ENCODE measurements at places on chromosomes 12 and 14.
A peak's percentile ranks its signal among the peaks of the same experiment; 100 is the strongest.

DNA sequence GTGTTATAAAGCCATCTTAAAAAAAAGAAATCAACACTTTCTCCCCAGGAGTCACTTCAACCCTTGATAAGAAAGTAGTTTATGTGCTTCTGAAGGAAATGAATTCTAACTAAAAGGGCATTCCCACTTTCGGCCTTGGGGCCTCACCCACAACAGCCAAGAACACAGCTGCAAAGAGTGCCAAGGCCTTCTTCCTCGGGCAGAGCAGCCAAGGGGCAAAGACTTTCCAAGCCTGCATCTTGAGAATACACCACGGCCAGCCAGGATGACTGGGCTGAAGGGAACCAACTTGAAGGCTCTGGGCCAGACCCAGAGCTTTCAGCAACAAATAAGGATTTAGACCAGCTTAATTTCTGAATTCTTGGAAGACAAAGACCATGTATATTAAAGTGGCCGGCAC, 60.4 kb upstream of the FOXN3 start:
- no peak overlapping the region for H3K27ac ChIP-seq
- H3K4me3 ChIP-seq = no peak overlapping the region
- no peaks in the 10 kb centered on the region for H3K4me1 ChIP-seq
- DNase-seq = no peak
- H3K27me3 ChIP-seq = no peaks in the 10 kb centered on the region

- no peak overlapping the region for H3K27ac ChIP-seq
- no peaks in the 10 kb centered on the region for H3K27me3 ChIP-seq
- no peak overlapping the region for H3K4me3 ChIP-seq
- peaks cover 10% of the 10 kb centered on the region for H3K36me3 ChIP-seq
- no peaks in the 10 kb centered on the region for H3K4me1 ChIP-seq
- DNase-seq = no peak
Measured at GRCh38 chr12:29309320-29309902, 71.6 kb downstream of the ERGIC2 start.

- peaks cover 14% of the 10 kb centered on the region for H3K27me3 ChIP-seq
- DNase-seq = no peak
- no peak overlapping the region for H3K27ac ChIP-seq
Measured at GRCh38 chr12:107329569-107330324, 236.4 kb upstream of the CRY1 start.

DNA sequence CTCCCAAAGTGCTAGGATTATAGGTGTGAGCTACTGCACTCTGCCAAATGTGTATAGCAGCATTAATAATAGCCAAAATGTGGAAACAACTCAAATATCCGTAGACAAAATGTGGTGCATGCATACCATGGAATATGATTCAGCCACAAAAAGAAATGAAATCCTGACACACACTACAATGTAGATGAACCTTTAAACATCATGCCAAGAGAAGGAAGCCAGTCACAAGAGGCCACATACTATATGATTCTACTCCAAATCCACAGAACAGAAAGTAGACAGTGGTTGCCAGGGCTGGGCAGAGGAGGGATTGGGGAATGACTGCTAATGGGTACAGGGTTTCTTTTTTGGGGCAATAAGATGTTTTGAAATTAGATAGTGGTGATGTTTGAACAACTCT, 7.7 kb upstream of the TMED2 start:
- H3K36me3 ChIP-seq = peaks cover 6% of the 10 kb centered on the region
- H3K4me3 ChIP-seq = no peak overlapping the region
- no peaks in the 10 kb centered on the region for H3K27me3 ChIP-seq
- H3K4me1 ChIP-seq = peaks cover 3% of the 10 kb centered on the region
- H3K27ac ChIP-seq = no peak overlapping the region

DNA sequence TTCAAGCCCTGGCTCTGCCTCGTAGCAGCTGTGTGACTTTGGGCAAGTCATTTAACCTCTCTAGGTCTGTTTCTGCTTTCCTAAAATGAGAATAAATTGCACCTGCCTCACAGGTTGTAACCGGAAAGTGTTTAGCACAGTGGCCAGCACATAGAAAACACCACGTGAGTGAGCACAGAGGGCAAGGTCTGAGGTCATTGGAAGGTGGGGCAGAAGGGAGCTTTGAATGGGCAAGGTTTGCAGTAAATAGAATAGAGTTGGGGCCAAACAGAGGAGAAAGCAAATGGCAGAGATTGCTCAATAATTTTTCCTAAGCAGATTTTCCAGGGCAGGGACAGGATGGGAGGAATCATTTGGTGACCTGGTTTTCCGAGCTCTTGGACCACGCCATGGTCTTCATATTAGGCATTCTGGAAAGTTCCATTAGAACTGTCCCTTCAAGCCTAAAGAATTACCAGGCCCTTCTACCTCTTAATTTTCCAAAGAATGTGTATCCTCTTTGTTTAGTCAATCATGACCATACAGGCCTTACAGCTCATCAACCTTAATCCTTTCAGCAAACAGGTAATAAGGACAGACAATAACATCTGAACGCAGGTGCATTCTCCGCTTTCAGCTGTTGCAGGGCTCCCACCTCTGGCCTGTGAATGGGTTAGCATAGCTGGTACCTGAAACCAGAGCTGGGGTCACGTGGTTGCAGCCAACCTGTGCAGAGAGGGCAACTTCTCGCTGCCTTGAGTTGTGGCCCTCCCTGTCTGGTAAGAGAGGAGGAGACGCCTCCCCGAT, 53.8 kb downstream of the VWF start:
- H3K27me3 ChIP-seq = no peaks in the 10 kb centered on the region
- H3K27ac ChIP-seq = no peak overlapping the region
- no peaks in the 10 kb centered on the region for H3K36me3 ChIP-seq
- no peak for DNase-seq
- peaks cover 35% of the 10 kb centered on the region for H3K4me1 ChIP-seq

- H3K27me3 ChIP-seq = peaks cover 2% of the 10 kb centered on the region
- DNase-seq = no peak
- H3K36me3 ChIP-seq = no peaks in the 10 kb centered on the region
Measured at GRCh38 chr12:43290836-43291235, 261.2 kb downstream of the ADAMTS20 start.

DNA sequence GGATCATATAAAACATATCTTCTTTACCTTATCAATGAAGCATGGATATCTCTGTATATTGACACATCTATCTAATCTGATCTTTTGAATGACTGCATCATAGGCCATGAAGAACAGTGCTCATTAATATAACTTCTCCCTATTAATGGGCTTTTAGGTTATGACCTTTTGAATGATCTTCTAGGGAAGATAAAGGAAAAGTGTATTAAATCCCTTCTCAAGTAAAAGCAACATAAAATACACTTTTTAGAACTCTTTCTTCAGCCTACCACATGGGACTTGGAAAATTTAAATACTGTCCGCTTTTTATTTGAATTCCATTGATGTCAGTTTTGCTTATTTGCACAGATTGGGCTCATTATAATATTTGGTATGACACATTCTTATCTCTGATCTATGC, 425.4 kb downstream of the MED13L start:
- no peak overlapping the region for H3K4me3 ChIP-seq
- no peak overlapping the region for H3K27ac ChIP-seq
- H3K27me3 ChIP-seq = no peaks in the 10 kb centered on the region
- no peak for DNase-seq

DNA sequence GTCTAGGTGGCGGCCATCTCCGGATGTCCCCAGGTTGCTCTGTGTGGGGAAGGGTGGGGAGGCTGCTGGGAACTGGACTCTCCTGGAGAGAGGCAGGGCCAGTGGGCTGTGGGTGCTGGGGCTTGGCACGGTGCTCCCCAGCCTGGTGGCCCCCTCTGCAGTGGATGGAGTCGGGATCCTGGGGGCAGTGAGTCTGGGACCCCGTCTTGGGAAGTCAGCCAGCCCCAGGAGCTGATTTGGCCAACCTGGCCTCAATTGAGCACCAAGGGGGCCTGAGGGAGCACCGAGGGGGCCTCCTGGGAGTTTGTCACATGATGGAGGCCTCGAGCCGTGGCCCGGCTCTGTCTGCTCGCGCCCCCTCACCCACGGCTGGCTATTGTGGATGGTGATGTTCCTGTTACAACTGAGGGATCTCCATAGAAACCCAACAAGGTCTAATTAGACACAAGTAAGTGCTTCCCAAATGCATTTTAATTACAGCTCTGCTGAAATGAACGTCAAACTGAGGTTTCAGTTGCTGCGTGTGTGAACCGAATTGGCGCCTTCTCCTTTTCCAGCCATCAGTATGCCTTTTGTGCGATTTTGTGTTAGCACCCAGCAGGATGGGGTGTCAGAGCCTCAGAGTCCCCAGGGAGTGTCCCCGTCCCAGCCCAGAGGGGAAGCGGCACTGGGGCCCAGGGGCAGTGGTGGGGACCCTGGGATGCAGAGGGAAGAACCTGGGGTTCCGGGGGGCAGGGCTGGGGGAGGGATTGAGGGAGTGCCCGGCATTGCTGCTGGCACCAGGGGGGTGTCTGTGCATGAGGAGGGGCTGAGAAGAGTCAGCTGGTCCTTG, 71.8 kb downstream of the KIF26A start:
- DNase-seq = no peak
- no peaks in the 10 kb centered on the region for H3K27me3 ChIP-seq
- no peaks in the 10 kb centered on the region for H3K36me3 ChIP-seq
- no peaks in the 10 kb centered on the region for H3K4me1 ChIP-seq
- H3K27ac ChIP-seq = no peak overlapping the region

GRCh38 chr12:54036620-54037359, 3.9 kb downstream of the HOXC5 start:
- no peak overlapping the region for H3K4me3 ChIP-seq
- no peak for DNase-seq
- peaks cover 83% of the 10 kb centered on the region for H3K27me3 ChIP-seq
- H3K27ac ChIP-seq = no peak overlapping the region
- no peaks in the 10 kb centered on the region for H3K36me3 ChIP-seq

- H3K4me1 ChIP-seq = no peaks in the 10 kb centered on the region
- H3K4me3 ChIP-seq = no peak overlapping the region
- H3K36me3 ChIP-seq = no peaks in the 10 kb centered on the region
- no peaks in the 10 kb centered on the region for H3K27me3 ChIP-seq
Measured at GRCh38 chr12:101074940-101075680, 134.9 kb downstream of the SLC5A8 start.

- DNase-seq = peak; percentile 79
- H3K36me3 ChIP-seq = no peaks in the 10 kb centered on the region
- peaks cover 2% of the 10 kb centered on the region for H3K27me3 ChIP-seq
- no peak overlapping the region for H3K4me3 ChIP-seq
- H3K4me1 ChIP-seq = no peaks in the 10 kb centered on the region
- no peak overlapping the region for H3K27ac ChIP-seq
Measured at GRCh38 chr14:101175731-101176534, 272.4 kb upstream of the RTL1 start.

DNA sequence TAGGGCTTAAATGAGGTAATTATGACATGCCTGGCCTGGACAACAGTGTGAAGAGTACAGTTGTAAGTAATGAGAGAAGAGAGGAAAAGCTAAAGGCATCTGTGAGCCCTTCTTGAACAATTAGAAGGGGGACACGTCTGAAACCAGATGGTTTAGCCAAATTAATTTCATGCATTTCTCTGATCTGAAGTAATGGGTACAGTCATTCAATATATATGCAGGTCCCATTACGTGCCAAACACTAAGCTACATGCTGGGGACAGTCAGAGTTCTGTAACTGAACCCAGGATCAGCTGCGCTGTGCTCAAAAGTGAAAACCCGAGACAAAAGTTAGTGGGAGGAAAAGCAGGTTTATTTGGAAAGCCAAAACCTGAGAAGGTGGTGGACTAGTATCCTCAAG, 207.2 kb upstream of the TMTC1 start:
- DNase-seq = no peak
- peaks cover 2% of the 10 kb centered on the region for H3K36me3 ChIP-seq
- peaks cover 9% of the 10 kb centered on the region for H3K4me1 ChIP-seq
- H3K27ac ChIP-seq = no peak overlapping the region
- no peak overlapping the region for H3K4me3 ChIP-seq

GRCh38 chr12:82176026-82176425, 182.2 kb downstream of the CCDC59 start:
- no peak overlapping the region for H3K4me3 ChIP-seq
- no peak overlapping the region for H3K27ac ChIP-seq
- peaks cover 3% of the 10 kb centered on the region for H3K4me1 ChIP-seq
- no peak for DNase-seq

- no peaks in the 10 kb centered on the region for H3K36me3 ChIP-seq
- no peak overlapping the region for H3K4me3 ChIP-seq
- no peaks in the 10 kb centered on the region for H3K27me3 ChIP-seq
- DNase-seq = peak; percentile 75
- H3K27ac ChIP-seq = no peak overlapping the region
- H3K4me1 ChIP-seq = no peaks in the 10 kb centered on the region
Measured at GRCh38 chr14:94309721-94310120, 13.4 kb downstream of the SERPINA6 start.

DNA sequence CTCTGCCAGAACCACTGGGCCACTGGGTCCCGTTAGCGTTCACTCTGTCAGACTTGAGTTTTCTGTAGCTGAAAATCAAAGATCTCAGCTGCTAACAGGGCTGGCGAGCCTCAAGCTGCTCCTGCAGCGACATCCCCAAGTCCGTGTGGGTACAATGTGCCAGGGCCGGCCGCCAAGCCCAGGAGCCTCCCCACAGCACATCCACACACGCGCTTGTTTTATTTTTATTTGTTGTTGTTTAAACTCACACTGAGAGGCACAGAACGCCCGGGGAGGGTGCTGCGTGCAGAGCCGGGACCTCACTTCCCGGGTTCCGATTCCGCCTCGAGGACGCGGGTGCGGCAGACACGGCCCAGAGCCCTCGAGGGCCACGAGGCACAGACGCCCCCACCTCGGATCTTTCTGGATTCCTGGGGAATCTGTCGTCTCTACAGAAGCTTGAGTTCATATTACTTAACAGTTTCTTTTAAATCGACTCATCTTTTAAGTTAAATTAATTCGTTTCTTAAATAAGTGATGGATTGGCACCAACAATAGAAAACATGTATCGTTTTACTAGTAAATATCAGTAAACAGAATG, 9.3 kb downstream of the GALNT9 start:
- H3K27me3 ChIP-seq = peaks cover 20% of the 10 kb centered on the region
- no peak for DNase-seq
- H3K4me1 ChIP-seq = no peaks in the 10 kb centered on the region
- H3K36me3 ChIP-seq = no peaks in the 10 kb centered on the region

DNA sequence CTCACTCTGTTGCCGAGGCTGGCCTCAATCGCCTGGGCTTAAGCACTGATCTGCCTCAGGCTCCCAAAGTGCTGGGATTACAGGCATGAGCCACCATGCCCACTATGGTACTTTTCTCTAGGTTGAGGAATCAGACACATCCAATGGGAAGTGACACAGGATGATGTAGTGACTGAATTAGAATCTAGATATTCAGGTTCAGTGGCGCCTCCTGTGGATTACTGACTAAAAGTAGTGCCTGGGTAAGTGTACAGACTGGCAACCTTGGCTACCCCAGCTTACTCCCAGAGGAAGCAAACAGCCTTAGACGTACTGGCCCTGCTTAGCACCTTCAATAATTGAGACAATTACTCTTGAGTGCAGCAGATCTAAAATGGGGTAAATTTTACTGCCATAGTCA, 22.8 kb downstream of the GALNT8 start:
- no peak for DNase-seq
- H3K4me1 ChIP-seq = no peaks in the 10 kb centered on the region
- no peaks in the 10 kb centered on the region for H3K36me3 ChIP-seq
- no peak overlapping the region for H3K4me3 ChIP-seq

DNA sequence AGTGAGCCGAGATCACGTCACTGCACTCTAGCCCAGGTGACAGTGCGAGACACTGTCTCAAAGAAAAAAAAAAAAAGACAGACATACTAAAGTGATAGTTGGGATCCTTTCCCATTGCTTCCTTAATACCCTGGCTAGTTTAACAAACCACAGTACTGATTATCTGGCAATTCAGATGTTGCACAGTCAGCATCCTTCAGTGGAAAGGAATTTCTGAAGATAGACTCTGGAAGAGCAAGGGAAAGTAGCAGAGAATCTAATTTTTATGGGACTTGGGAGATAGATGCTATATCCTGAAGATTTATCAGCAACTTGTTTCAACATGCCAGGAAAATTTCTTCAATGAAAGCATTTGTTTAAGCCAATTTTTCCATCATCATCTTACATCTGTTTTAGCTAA, 6.5 kb upstream of the PPFIBP1 start:
- no peak overlapping the region for H3K4me3 ChIP-seq
- DNase-seq = no peak
- H3K4me1 ChIP-seq = peaks cover 17% of the 10 kb centered on the region
- no peaks in the 10 kb centered on the region for H3K27me3 ChIP-seq
- H3K36me3 ChIP-seq = peaks cover 2% of the 10 kb centered on the region

Data from osteocyte (in vitro differentiated cells).